ENCODE measurements at places on chromosomes 12 and 14.

GRCh38 chr14:100786131-100786530, 39.8 kb upstream of the MEG3 start:
- DNase-seq = no peak

- DNase-seq = no peak
Observed at GRCh38 chr14:68649476-68650189, 143.2 kb downstream of the ZFP36L1 start.

DNA sequence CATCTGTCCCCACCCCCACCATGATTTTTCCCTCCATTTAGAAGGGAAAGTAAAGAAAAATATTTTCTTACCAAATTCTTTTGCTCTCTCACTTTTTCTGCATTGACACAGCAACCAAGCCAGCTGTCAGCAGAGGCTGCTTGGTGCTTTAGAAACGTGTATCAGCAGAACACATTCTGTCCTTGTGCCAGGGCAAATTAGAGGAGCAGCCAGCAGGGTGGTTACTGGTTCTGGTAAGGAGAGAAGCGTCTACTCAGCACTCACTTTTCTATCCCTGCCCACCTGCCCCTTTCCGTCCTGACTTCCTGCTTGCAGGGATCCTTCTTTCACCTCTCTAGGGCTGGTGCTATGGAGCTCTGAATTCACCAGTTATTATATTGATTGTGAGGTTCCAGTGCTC, 327.5 kb upstream of the PDE3A start:
- no peak for DNase-seq

DNA sequence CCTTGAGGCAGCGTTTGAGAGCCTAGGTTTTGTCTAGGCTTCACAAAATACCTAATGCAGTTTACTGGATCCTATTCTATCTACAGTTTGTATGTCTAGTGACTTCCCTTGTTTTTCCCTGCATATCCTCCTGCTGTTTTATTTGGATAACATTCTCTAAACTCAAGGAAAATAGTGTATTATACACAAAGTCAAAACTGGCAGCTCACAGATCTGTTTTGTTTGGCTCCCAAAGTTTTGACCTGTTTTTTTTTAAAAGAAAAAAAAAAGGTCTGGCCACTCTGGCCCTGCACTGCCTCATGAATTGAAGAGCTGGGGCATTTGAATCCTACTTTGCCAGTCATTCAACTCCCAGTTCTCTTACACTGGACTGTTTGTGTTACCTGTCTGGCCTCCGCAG, 155.3 kb downstream of the KICS2 start:
- no peak for DNase-seq

DNA sequence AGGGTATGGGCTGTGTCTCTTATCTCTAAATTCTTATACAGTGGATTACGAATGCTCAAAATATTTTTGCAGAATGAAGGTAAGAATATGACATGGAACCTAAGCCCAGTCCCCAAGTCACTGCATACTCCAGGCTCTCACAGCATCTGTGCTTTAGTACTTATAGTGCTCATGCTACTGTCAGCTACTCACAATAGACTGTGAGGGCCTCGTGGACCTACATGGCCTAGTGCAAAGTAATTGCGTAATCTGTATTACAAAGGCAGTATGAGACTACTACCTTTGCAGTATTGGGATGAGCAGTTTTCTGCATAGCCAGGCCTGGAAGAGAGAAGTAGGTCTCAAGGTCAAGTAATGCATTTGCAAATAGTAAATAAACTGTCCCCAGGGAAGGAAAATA, 27.9 kb downstream of the VWF start:
- DNase-seq = no peak

DNA sequence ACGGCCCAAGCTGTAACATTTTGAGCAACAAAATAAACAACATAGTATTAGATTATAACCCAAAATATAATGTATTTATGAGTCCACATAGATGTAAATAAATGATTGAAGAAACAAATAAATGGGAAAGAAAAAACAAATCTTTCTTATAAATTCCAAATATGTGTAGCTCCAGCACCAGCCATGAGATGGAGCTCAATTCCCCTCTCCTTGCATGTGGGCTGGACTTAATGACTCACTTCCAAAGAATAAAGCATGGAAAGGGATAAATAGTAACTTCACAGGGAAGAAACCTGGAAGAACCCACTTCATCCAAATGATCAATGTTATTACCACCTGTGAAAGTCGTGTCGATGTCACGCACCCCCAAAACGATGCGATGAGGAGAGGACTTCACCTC, 158.8 kb downstream of the RPAP3 start:
- no peak for DNase-seq

DNA sequence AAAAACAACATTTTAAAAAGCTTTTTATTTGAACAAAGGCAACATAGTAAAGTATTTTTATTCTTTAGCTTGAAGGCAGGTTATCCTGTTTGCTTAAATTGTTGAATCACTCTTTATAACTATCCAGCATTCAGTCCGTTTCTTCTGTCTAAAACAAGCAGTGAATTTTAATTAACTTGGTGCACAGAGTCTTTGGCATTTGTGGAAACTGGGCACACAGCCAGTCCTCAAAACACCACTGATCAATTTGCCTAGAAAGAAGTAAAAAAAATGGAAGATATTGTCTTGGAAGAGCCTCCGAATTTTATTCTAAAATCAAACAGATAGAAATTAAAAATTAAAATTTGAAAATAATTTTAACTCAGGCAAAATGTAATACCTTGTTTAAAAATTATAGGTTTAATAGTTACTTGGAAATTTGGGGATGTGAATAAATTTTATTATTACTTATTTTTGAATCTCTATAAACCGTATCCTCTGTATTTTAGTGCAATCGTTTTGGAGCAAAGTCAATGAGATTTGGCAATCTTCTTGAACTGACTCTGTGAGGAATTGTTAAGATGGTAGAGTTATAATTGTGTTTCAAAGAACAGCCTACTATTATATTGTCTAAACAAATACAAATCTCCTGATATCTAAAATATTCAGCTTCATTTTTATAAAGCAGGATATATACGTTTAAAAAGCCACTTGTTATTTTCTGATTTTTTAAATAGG, 927.0 kb downstream of the SLC16A7 start:
- no peak for DNase-seq

GRCh38 chr14:103463851-103464250, 58.8 kb downstream of the CKB start:
- DNase-seq = no peak

DNA sequence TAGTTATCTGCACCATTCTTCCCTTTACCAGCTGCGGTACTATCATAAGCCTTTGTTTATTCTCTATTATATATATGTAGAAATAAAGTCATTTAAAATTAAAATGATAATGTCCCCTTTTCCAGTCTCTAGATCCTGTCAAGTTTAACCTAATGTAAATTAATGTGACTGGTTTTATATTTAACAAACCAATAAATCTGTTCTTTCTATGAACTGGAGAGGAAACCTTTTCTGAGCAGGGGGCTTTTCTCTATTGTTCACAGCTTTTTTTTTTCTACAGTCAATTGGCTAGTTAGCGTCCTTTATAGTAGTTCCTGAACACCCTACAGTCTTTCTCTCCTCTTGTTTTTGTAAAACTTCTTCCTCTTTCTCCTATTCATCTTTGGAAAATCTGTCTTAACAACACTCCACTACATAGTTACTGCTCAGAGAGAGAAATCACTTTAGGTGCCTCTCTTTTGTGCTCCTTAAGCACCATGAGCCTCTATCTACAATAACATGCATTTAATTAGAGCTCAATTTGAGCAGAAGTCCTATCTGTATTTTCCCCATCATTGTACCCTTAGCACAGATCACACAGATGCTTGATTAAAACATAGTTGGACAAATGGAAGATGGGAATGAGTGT, 332.6 kb upstream of the SYT1 start:
- no peak for DNase-seq

- peak; percentile 35 for DNase-seq
Observed at GRCh38 chr12:3313675-3314663, 177.0 kb upstream of the PRMT8 start.

DNA sequence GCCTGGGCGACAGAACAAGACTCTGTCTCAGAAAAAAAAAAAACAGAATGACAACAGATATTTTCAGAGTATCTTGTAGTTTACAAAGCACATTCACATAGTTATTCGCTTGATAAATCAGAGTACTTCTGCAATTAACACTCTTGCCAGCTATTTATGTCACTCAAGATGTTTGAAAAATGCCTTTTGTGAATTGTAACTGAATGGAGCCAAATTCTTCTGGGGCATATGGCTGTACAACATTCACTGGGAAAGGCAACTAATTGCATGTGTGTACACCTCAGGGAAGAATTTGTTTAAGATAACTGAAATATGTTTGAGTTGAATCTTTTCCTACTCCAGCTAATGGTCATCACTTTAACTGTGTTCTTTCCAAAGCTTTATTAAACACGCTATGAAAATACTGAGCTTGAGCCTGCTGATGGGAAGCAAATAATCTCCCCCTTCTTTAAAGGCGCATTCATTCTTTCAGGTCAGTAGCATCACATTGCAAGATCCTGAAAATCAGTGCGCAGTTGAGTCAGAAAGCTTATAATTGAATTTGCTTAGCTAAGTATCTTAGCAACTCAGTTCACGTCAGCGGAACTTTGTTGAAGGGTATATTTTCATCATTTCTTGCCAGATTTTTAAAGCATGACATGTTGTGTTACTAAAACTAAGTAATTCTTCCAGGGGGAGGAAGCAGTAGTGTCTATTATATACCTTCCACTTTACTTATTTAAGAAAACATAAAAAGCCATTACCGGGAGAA, 66.6 kb downstream of the SINHCAF start:
- no peak for DNase-seq

GRCh38 chr12:100234591-100235304, 32.1 kb downstream of the DEPDC4 start:
- DNase-seq = peak; percentile 28

DNA sequence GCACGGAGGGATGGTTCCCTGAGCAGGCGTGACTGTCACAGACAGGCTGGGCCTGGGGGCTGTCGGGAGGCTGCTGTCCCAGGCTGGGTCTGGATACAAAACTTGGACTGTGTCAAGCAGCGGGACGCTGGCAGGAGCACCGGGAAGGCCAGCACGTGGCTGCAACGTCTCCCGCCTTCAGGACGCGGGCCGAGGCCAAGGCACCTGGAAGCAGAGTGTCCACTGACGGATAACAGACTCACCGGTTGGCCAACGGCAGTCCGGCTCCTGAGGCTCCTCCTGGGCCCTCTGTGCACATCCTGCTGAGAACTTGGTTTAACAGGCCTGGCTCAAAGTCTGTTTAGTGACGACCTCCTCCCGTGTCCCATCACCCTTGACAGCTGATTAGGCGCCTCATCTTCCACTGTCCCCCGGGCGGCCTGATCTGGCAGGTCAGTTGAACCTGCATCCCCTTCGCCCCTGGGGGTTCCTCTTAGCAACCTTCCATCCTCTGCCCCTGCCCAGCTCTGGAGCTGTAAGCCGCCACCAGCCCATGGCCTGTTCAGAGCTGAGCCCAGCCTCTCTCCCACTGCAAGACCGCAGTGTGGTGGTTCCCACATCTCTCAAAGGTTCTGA, 2.5 kb downstream of the XRCC3 start:
- no peak for DNase-seq

DNA sequence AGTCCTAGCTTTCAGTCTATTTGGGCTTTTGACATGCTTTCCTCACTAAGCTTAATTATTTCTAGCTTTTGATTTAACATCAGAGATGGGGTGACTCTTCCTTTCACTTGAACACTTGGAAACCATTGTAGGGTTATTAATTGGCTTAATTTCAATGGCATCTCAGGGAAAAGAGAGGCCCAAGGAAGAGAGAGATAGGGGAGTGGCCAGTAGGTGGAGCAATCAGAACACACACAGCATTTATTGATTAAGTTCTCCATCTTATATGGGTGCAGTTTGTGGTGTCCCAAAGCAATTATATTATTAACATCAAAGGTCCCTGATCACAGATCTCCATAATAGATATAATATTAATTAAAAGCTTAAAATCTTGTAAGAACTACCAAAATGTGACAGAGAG, 1466.1 kb upstream of the SEL1L start:
- DNase-seq = no peak

All from NCI-H748 treated with DMSO at 0.1 percent for 48 hours (cell line).